ENCODE measurements at places on chromosomes 16 and 17.

GRCh38 chr16:1584926-1585484 lies 26.9 kb downstream of the IFT140 start:
- no peak for DNase-seq

- DNase-seq = no peak
These were observed 1.3 kb downstream of the GSPT1 start for GRCh38 chr16:11914210-11915113.

DNA sequence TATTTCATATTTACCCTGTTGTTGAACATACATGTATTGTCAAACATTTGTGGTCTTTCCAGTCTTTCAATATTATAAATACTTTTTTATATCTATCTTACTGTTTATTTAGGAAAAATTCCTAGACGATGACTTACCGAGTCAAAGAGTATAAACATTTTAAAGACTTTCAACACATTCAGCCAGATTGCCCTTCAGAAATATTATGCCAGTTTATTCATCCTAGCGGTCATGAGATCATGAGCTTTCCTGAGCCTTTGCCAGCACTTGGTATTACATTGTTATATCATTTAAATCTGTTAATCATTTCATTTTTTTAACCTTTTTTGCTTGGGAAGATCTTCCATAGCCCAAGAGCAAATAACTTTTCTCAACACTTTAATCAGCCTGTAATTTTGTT lies 197.4 kb downstream of the SPECC1 start:
- DNase-seq = no peak

DNA sequence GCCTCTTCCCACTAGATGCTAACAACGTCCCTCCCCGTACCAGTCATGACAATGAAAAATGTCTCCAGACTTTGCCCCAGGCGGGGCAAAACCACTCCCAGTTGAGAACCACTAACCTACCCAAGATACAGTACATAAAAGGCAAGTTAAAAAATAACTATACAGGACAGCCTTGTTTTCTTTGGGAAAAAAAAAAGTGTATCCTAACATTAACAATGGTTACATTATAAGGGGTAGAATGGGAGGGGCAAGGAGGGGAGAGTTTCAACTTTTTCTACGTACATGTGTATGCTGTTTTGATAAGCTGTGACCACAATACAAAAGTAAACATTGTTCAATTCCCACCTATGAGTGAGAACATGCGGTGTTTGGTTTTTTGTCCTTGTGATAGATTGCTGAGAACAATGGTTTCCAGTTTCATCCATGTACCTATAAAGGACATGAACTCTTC lies 94.9 kb downstream of the TOX3 start:
- DNase-seq = no peak

GRCh38 chr17:80021600-80021999 lies 14.1 kb downstream of the TBC1D16 start:
- no peak for DNase-seq

DNA sequence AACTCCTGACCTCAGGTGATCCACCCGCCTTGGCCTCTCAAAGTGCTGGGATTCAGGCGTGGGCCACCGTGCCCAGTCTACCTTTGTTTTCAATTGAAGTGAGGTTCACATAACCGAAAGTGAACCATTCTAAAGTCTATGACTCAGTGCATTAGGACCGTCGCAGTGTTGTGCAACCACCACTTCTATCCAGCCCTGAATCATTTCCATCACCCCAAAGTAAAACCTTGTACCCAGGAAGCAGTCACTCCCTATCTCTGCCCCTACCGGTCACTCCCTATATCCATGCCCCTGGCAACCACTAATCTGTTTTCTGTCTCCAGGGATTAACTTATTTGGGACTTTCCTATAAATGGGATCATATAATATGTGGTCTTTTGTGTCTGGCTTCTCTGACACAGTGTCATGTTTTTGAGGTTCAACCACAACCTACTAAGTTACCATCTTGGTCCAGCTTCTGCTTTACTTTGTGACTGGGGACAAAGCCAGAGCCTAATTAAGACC lies 28.3 kb upstream of the CDC42EP4 start:
- DNase-seq = no peak

GRCh38 chr17:518047-518735 lies 165.6 kb upstream of the RPH3AL start:
- no peak for DNase-seq

DNA sequence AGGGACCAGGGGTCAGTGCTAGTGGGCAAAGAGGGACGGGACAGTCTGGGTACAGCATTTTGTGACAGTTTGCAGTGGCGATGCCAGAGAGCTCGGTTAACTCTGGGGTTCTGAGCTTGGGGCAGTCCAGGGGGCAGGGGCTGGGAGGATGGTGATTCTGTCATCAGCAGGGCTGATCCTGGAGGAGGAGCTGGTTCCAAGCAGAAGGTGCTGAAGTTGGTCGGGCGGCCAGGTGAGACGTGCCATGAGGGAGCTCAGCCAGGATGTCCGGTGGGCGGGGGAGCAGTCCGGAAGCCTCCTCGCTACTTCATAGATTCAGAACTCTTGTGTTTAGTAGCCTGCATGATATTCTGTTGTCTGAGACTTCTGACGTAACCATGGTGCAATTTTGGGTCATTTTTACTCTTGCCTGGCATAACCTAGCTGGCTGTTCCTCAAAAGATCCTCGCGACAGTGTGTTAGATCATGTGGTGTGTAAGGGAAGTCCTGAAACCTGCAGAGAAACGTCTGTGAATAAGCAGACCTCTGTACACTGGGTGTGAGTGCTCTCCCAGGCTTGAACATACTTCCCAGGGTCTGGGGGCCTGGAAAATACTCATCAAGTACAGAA lies 122.0 kb downstream of the CLEC16A start:
- DNase-seq = no peak

- DNase-seq = no peak
These were observed 151.9 kb upstream of the GSE1 start for GRCh38 chr16:85461022-85461813.

- no peak for DNase-seq
These were observed 8.2 kb downstream of the MLYCD start for GRCh38 chr16:83907111-83907510.

GRCh38 chr17:75922173-75922961 lies 17.7 kb upstream of the MRPL38 start:
- DNase-seq = no peak

DNA sequence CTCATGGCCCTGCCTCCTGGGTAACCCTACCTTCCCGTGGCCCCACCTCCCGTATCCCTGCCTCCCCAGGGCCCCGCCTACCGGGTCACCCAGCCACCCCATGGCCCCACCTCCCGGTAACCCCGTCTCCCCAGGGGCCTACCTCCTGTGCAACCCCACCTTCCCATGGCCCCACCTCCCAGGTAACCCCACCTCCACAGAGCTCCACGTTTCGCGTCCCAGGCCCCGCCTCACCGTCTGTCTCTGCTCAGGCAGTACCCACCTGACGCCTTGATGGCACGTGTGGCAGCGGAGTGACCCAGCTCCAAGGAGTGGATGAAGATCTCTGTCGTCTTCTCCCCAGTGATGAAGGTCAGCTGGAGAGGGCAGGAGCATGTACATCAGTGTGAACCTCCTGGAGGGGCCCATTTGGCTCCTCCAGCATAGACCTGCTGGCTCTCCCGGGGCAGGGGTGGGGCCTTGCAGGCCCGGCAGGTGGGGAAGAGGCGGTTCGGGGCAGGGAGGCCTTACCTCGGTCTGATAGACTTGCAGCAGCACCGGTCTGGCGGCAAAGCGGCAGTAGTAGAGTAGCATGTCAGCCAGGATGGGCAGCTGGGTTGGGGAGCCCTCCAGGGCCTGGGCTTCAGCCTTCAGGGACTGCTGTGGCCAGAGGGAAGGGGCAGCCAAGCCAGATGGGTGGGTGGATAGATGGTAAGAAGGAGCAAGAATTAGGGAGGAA lies 18.7 kb upstream of the PIK3R6 start:
- no peak for DNase-seq

DNA sequence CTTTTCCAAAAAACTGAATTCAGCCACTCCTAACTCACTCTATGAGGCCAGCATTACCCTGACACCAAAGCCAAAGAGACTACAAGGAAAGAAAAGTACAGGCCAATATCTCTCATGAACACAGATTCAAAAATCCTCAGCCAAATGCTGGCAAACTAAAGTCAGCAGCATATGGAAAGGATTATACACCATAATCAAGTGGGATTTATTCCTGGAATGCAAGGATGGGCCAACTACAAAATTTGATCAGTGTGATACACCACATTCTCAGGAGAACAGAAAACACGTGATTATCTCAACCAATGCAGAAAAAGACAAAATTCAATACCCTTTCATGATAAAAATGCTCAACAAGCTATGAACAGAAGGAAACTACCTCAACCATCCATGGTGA lies 7.7 kb upstream of the AATK start:
- DNase-seq = no peak

DNA sequence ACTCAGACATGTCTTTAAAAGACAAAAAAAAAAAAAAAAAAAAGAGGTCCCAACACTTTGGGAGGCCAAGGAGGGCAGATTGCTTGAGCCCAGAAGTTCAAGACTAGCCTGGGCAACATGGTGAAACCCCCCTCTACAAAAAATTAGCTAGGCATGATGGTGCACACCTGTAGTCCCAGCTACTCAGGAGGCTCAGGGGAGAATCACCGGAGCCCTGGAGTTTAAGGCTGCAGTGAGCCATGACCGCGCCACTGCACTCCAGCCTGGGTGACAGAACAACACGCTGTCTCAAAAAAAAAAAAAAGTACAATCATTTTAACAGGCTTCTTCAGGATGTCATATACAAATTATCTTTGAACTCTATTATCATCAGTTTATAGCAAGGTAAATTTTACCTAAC lies 22.0 kb downstream of the C16orf87 start:
- DNase-seq = no peak

DNA sequence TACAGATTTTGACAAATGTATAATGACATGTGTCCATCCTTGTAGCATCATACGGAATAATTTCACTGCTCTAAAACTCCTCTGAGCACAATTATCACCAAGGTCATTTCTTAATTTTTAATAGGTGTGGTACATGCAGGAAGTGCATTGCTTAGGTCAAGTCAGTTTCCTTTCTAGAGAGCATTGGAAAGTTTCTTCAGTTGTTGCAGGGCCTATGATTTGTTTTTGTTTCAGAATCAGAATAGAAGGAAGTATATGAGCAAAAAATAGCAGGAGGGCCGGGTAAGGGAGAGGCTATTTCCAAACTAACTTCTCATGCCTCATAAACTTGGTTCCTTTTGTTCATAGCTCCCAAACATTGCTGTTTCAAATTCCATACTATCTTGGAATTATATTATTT lies 24.0 kb upstream of the SLFN5 start:
- no peak for DNase-seq

GRCh38 chr17:38349097-38349730 lies 2.4 kb upstream of the SOCS7 start:
- DNase-seq = peak; percentile 77

DNA sequence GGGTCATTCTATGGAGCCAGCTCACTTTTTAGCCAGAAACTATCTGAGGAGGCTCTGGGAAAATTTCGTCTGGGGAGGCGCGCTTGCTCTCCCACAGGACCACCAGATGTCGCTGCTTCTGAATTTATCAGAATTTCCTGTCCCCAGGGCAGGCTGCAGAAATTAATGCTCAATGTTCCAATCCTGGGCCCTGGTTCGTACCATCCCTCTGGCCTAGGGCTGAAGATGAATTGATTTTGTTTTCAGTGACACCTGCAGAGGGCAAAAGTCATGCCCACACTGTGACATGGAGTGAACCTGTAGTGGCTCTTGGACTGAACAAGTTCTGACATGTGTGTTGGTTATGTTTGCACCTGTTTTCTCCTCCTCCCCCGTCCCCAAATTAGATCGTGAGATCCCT lies 482.6 kb downstream of the NPIPA7 start:
- peak; percentile 14 for DNase-seq

DNA sequence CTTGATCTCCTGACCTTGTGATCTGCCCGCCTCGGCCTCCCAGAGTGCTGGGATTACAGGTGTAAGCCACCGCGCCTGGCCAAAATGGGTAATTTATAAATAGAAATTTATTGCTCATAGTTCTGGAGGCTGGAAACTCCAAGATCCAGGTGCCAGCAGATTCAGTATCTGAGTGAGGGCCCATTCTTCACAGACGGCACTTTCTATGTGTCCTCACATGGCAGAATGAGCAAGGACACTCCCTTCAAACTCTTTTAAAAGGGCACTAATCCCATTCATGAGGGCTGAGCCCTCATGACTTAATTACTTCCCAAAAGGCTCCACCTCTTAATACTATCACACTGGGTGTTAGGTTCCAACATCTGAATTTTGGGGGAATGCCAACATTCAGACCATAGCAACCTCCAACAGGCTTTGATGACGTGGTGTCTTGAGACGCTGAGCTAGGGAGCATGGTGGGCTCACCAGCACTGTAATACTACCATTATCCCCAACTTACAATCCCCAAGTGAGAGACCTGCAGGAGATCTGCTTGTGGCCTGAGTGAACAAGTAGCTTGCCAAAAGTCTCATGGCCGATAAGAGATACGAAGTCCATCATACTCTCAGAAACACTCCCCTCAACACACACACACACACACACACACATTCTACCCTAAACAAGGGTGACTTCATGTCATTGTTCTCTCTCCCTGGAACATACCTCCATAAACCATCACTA lies 8.5 kb downstream of the CMTM4 start:
- DNase-seq = no peak

GRCh38 chr16:67055712-67056487 lies 27.0 kb downstream of the CBFB start:
- no peak for DNase-seq

DNA sequence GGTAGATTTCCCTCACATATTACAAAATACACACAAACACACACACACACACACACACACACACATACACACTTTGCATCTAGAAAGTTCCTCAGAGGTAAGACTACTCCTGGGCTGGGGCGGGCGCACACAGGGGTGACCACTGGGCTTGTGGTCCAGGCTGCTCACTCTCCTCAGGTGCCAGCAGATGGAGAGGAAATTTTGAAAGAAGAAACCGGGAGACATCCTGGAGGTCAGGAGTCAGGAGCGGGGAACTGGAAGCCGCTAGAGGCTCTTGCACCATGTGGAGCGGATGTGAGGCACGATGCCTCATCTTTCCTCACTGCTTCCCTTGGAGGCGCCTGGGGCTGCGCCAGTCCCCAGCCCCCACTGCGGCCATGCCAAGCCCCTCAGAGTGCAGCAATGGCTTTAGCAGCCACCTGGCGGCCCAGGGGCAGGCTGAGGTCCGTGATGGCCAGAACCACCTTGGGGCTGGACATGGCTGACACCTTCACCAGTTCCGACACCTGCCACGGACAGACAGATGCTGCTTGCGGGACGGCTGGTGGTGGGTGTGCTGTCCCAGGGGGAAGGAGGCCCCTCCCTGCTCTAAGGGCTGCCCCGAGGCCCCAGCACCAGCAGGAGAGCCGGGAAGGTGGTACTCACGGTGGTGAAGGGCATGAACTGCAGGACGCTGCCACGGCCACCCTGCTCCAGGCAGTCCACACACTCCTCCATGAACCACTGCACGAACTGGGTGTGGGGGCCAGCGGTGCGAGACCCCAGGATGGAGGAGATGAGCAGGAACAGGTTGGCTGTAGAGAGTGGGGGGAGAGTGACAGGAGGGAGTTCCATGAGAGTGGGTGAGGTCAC lies 4.1 kb downstream of the CSF3 start:
- DNase-seq = no peak

GRCh38 chr16:2771496-2772402 lies 5.3 kb downstream of the ELOB start:
- no peak for DNase-seq

Measured in KG1 (cell line).